ENCODE measurements at places on chromosomes 1 and 21.

- DNase-seq = no peak
These were observed 23.6 kb upstream of the SLC19A2 start for GRCh38 chr1:169509354-169509753.

GRCh38 chr1:17168091-17168876, 36.6 kb upstream of the PADI1 start:
- no peak for DNase-seq

- DNase-seq = no peak
These were observed 239.6 kb upstream of the FGGY start for GRCh38 chr1:59057211-59057694.

DNA sequence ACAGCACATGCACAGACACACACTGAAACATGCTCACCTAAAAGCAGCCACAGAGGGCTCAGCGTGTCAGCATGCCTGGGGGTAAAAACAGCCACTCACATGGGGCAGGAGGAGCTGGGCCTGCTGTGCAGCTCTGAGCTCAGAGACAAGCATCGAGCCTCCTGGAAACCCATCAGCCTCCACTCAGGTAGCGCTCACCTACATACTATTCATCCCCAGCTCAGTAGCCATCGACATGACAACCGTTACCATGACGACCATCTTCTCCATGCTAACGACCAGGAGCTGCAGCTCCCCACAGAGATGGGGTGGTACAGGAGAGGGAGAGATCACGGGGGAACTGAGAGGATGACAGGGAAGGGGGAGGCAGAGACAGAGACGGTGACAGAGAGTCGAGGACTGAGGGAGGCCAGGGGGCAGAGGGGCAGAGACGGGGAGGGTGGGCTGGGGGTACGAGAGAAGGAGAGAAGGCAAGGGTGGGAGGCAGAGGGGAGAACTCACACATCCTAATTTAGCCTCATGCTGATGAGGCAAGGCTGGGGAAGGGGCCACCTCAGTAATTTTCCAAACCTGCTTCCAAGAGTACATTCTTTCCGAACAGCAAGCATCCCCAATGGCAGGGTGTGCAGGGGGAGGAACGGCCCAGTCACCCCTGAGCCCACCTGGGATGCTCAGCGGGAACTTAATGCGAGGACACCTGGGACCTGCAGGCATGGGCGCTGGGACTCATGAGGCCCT, 28.4 kb downstream of the SDC3 start:
- no peak for DNase-seq

DNA sequence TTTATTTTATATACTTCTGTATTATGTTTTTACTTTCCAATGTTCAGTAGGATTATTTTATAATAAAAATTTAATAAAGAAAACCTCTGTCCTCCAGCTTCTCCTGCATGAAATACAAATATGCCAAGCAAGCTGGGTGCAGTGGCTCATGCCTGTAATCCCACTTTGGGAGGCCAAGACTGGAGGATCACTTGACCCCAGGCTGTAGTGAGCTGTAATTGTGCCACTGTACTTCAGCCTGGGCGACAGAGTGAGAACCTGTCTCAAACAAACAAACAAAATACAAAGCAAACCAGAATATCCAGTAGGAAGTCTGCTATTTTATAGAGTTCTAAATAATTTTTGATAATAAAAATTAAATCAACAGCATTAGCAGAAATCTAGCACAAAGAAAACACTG, 168.8 kb downstream of the EIF4G3 start:
- no peak for DNase-seq

GRCh38 chr1:182175361-182175931, 113.9 kb upstream of the ZNF648 start:
- no peak for DNase-seq

DNA sequence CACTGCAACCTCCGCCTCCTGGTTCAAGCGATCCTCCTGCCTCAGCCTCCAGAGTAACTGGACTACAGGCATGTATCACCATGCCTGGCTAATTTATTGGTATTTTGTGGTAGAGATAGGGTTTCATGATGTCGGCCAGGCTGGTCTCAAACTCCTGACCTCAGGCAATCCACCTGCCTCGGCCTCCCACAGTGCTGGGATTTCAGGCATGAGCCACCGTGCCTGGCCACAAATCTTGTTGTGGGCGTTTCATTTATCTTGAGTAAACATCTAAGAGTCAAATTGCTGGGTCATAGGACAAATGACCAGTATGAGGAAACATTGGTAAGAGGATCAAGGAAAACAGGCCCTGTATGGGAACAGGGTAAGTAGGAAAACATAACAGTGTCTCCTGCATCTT, 17.9 kb downstream of the TMEM200B start:
- DNase-seq = no peak

- peak; percentile 22 for DNase-seq
These were observed 27.6 kb downstream of the CD244 start for GRCh38 chr1:160834945-160835565.

- DNase-seq = no peak
These were observed 5.5 kb downstream of the GPR137B start for GRCh38 chr1:236147521-236148469.

- DNase-seq = peak; percentile 40
These were observed 27.5 kb upstream of the SLC44A3 start for GRCh38 chr1:94792473-94793295.

- DNase-seq = no peak
These were observed 86.7 kb downstream of the FMN2 start for GRCh38 chr1:240178366-240178765.

- no peak for DNase-seq
These were observed 4.6 kb downstream of the MYCL start for GRCh38 chr1:39896909-39897685.

DNA sequence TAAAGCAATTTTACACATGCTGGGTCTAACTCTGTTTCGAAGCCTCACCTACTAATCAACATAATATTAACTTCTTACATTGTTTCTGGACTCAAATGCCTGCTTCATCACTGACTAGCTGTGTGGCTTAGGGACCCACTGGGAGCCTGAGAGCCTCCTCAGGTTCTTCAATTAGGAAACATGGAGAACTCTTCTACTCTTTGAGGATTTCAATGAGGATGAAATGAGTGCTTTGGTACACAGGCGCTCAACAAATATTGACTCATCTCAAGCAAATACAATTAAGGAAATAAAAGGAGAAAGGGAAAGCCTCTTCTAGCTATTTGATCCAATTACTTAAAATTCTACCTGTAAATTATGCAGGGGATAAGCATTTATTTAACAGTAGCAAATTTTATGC, 84.4 kb upstream of the JAK1 start:
- DNase-seq = no peak
